SJCRH30 (cell line): ENCODE measurements at places on chromosomes 4 and X. TPM values are rescaled to one million over a fixed set of nuclear protein-coding genes. Genes with fewer than 3 reads are reported as not detected.
A peak's percentile ranks its signal among the peaks of the same experiment; 100 is the strongest.

DNA sequence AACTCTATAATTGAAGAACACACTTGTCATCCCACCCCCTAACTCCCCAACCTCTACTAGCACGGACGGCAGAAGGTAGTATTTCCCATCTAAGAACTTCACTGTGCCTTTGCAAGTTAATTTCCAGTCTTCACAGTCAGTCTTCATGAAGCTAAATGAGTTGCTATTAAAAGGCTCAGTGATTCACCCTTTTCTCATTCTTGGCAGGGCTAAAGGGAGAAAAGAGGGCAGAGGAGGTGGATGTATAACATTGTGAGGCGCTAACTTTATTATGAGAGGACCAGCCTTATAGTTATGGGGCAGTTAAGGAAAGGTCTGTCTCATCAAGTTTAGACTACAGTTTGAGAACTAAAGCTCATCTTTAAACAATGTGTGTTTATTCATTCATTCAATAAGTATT is 161.0 kb upstream of the S100G start:
- H3K4me1 ChIP-seq: no peaks in the 10 kb centered on the region
- no peaks in the 10 kb centered on the region for H3K27me3 ChIP-seq
- H3K4me3 ChIP-seq: no peak overlapping the region
- no peak for DNase-seq
- no peaks in the 10 kb centered on the region for H3K36me3 ChIP-seq

DNA sequence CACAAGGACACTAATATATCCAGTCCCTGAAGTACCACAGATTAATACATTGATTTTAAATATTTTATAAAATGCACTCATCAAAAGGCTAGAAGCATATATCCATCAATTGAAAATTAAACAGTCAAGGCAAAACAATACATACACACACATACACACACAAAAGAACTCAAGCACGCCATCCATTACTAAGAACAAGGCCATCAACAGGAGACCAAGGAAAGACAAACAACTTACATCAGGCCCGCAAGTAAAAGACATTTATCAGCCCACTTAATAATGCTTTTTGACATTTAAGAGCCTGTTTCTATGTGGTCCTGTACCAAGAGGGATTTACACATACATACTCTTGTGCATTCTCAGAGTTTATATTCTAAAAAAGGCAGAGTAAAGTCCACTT is 50.0 kb upstream of the ZNF827 start:
- H3K27ac ChIP-seq: no peak overlapping the region
- H3K4me3 ChIP-seq: no peak overlapping the region
- DNase-seq: no peak
- H3K36me3 ChIP-seq: no peaks in the 10 kb centered on the region
- no peaks in the 10 kb centered on the region for H3K4me1 ChIP-seq

- DNase-seq: no peak
- H3K4me3 ChIP-seq: no peak overlapping the region
- no peaks in the 10 kb centered on the region for H3K27me3 ChIP-seq
- no peak overlapping the region for H3K27ac ChIP-seq
- no peaks in the 10 kb centered on the region for H3K4me1 ChIP-seq
- H3K36me3 ChIP-seq: no peaks in the 10 kb centered on the region
These were observed 53.5 kb upstream of the FGF13 start for GRCh38 chrX:138765051-138765450.

GRCh38 chrX:17028356-17028755 is 81.9 kb downstream of the REPS2 start:
- H3K36me3 ChIP-seq: no peaks in the 10 kb centered on the region
- H3K4me1 ChIP-seq: peaks cover 49% of the 10 kb centered on the region
- no peak overlapping the region for H3K4me3 ChIP-seq

GRCh38 chrX:24298191-24298590 is 15.7 kb downstream of the SUPT20HL2 start:
- H3K27me3 ChIP-seq: no peaks in the 10 kb centered on the region
- no peak overlapping the region for H3K4me3 ChIP-seq
- DNase-seq: peak; percentile 48
- peaks cover 8% of the 10 kb centered on the region for H3K4me1 ChIP-seq
- H3K27ac ChIP-seq: 0 out of 2 replicates have a peak overlapping the region, but pooled peaks have one; percentile 2

DNA sequence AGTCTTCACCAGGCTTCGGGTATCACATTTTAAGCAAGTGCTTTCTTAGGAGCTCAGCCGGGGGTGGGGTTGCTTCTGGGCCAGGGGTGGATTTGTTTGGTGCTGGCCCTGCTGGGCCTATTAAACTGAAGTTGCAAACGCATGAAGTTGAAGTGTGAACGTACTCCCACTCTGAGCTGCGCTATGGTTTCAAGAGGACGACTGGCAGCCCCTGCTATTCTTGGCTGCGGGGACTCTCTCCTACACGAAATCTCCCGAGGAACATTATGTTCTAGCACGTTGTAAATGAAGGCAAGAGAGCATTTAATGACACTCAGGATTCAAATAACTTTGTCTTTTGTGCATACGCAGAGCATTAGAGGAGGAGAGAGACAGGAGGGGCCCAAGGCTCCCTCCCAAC is 401.3 kb upstream of the BOD1L1 start:
- peaks cover 3% of the 10 kb centered on the region for H3K27me3 ChIP-seq
- no peak overlapping the region for H3K4me3 ChIP-seq
- DNase-seq: no peak
- no peaks in the 10 kb centered on the region for H3K4me1 ChIP-seq
- no peaks in the 10 kb centered on the region for H3K36me3 ChIP-seq

GRCh38 chr4:75909405-75909804 is 7.2 kb upstream of the PPEF2 start:
- H3K27me3 ChIP-seq: no peaks in the 10 kb centered on the region
- no peaks in the 10 kb centered on the region for H3K36me3 ChIP-seq
- no peak overlapping the region for H3K27ac ChIP-seq

- H3K27ac ChIP-seq: no peak overlapping the region
- H3K36me3 ChIP-seq: no peaks in the 10 kb centered on the region
- no peaks in the 10 kb centered on the region for H3K27me3 ChIP-seq
- no peak overlapping the region for H3K4me3 ChIP-seq
- H3K4me1 ChIP-seq: peaks cover 11% of the 10 kb centered on the region
- DNase-seq: no peak
These were observed 84.0 kb downstream of the NAA11 start for GRCh38 chr4:79241846-79242245.

DNA sequence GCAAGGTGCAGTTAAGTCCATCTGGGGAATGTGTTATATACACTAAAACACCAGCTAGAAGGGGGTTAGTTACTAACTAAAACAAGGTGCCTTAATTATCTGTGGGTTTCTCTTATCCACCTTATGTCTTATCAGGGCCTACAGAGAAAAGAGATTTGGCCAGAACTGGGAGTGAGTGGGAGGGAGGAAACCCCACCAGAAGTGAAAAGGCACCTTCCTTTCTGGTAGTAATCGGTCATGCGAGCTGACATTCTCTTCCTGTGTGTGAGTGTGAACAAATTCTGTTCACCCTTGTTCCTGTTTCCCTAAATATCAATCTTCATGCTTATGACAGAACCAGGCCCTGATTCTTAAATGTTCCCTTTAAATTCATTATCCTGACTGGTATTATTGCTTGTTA is 43.5 kb downstream of the SRPX2 start:
- no peaks in the 10 kb centered on the region for H3K36me3 ChIP-seq
- DNase-seq: no peak

DNA sequence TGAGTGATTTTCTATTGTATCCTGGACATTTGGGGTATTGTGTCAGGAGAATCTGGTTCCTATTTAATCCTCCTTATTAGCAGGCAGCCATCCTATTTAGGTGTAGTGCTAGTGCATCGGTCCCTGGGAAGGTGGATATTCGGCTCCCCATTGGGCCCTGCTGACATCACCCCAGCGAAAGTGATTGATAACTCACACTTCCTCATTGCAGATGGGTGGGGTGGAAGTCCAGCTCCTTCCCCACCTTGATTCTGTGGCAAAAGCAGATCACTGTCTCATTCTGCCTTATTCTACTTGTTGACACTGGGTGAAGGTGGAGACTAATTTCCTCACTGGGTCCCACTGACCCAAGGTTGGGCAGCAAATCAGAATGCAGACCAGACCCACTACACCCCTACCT is 23.2 kb upstream of the BRS3 start:
- no peak for DNase-seq
- no peaks in the 10 kb centered on the region for H3K4me1 ChIP-seq
- no peaks in the 10 kb centered on the region for H3K36me3 ChIP-seq

- no peak overlapping the region for H3K4me3 ChIP-seq
- no peak for DNase-seq
- H3K36me3 ChIP-seq: no peaks in the 10 kb centered on the region
- no peak overlapping the region for H3K27ac ChIP-seq
These were observed 83.7 kb upstream of the FAM9C start for GRCh38 chrX:13128104-13128503.

- no peaks in the 10 kb centered on the region; the same call in 1 of the 2 replicates for H3K27me3 ChIP-seq
- H3K4me3 ChIP-seq: no peak overlapping the region
- H3K36me3 ChIP-seq: no peaks in the 10 kb centered on the region
- DNase-seq: no peak
- H3K4me1 ChIP-seq: no peaks in the 10 kb centered on the region
These were observed 153.0 kb upstream of the SCML1 start for GRCh38 chrX:17584248-17584681.

DNA sequence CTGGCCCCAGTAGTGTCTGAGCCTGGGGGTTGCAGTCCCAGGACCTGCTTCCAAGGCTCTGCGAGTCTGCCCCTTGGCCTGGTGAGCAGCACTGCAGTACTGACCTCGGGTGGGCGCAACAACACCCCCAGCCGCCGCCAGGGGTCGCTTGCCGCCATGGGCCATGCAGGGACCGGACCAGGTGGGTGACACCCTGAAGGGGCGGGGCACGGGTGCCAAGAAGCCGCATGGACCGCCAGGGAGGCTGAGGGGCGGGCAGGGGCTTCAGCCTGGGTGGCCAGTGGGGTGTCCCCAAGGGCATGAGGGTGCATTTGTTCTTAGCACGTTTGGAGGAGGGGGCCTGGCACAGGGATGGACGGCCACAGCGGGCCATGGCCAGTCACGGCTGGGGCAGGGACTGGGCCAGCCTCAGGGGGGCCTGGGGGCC is 25.0 kb downstream of the TACC3 start:
- no peak overlapping the region for H3K4me3 ChIP-seq
- peaks cover 5% of the 10 kb centered on the region; the same call in 1 of the 2 replicates for H3K4me1 ChIP-seq
- DNase-seq: no peak
- no peak overlapping the region for H3K27ac ChIP-seq
- no peaks in the 10 kb centered on the region for H3K27me3 ChIP-seq

DNA sequence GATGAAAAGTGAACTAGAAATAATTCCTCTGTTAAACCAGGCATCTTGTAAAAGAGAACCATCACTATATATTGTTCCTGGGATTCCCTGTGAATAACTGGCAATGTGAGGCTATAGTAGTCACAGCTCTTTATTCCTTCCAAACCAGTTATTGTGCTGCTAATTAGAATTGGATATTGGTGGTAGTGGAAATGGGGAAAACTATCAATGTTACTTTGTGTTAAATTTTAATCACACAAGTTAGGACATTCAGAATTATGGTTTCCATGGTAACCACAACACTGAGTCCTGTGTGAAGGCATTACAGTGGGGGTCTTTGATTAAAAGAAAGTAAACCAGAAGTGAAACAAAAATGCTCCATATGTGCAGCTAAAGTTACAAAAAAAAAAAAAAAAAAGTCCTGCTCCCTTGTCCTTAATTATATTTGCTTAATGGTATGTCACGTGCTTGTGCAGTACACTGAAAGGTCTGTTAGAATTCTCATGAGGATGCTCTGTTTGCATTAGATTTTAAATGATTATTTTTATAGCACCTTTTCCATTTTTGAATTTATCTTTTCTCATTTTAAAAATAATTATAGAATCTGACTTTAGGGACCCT is 200.4 kb downstream of the ADGRL3 start:
- H3K27ac ChIP-seq: no peak overlapping the region
- H3K27me3 ChIP-seq: no peaks in the 10 kb centered on the region
- DNase-seq: no peak
- H3K36me3 ChIP-seq: no peaks in the 10 kb centered on the region
- H3K4me1 ChIP-seq: no peaks in the 10 kb centered on the region

DNA sequence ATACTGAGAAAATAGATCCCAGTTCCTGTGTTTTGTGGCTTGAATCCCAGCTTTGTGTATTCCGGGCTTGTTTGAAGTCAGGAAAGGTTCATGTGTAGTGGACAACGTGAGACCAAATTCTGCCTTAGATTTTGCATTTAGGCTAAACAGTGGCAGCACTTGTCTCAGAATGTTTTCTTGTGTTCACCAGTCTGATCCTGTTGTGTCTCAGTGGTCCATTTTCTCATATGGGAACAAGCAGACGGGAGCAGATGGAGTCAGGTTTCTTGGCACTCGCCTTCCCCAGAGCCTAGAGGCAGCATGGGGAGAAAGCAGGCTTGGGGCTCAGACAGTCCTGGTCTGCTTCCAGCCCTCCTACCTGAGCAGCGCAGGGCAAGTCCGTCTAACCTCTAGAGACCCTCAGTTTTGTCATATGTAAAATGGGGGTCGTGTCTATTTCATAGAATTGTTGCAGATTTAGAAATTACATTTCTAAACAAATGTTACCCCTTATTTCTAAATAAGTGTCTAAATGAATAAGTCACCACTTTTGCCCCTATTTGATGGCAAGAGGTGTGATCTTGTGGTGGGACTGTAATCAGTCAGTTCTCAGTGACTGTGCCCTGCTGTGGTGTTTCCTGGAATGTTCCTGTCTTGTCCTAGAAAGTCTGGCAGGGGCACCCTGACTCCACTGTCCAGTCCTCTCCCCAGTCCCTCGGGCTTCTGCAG is 28.3 kb upstream of the MSANTD1 start:
- no peak for DNase-seq
- H3K4me1 ChIP-seq: no peaks in the 10 kb centered on the region
- H3K4me3 ChIP-seq: no peak overlapping the region
- no peaks in the 10 kb centered on the region for H3K27me3 ChIP-seq
- no peak overlapping the region for H3K27ac ChIP-seq
- peaks cover 51% of the 10 kb centered on the region for H3K36me3 ChIP-seq

DNA sequence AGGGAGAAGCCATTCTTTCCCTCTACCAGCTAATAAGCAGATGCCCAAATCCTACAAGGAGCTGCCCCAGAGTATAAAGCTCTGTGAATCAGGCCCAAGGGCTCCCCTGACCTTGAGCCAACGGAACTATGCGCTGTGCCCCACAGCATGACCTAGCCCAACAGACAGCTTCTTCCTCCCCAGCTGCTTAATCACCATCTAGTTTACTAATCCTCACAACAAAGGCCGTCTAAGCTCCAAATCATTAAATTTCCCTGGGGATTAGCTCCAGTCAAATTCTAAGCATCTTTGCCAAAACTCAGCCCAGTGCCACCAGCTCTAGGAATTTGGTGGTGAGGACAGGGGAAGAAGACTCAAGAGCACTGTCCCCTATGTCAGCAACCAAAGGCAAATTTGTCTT is 113.1 kb downstream of the SHROOM4 start:
- H3K36me3 ChIP-seq: no peaks in the 10 kb centered on the region
- peaks cover 54% of the 10 kb centered on the region for H3K4me1 ChIP-seq
- H3K4me3 ChIP-seq: no peak overlapping the region
- no peaks in the 10 kb centered on the region for H3K27me3 ChIP-seq

Gene MAGEA3
- total RNA-seq: 4.4 and 5.1 TPM in 2 replicates

Gene AKAP14
- total RNA-seq: not detected in 2 replicates

Gene TLR3
- total RNA-seq: not detected in 2 replicates

Gene EGF
- 0.06 TPM in 1 of 2 replicates, not detected in the other for total RNA-seq

Gene PPARGC1A
- 0.12 and 0.15 TPM in 2 replicates for total RNA-seq
